ENCODE measurements at places on chromosomes 2 and 18.
A peak's percentile ranks its signal among the peaks of the same experiment; 100 is the strongest.

DNA sequence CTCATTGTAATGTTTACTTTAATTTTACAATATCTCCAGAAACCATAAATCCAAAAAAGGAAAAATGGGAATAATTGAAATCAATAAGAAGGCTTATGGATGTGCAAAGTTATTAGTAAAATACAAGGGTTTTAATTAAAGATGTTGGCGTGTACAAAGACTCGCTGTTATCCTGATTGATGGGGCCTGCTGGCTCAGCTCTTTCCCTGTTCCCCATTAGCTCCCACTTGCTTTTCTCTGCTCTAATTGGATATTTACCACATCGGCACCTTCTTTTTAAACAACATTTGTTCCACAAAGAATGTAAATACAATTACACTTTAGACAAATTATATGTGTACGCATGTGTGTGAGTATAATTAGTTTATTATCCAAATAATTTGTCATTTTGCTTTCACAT, 796.6 kb downstream of the ERBB4 start:
- H3K27me3 ChIP-seq: no peaks in the 10 kb centered on the region
- H3K36me3 ChIP-seq: no peaks in the 10 kb centered on the region
- H3K27ac ChIP-seq: no peak overlapping the region
- no peak overlapping the region for H3K4me3 ChIP-seq
- no peak for DNase-seq
- no peaks in the 10 kb centered on the region for H3K4me1 ChIP-seq

DNA sequence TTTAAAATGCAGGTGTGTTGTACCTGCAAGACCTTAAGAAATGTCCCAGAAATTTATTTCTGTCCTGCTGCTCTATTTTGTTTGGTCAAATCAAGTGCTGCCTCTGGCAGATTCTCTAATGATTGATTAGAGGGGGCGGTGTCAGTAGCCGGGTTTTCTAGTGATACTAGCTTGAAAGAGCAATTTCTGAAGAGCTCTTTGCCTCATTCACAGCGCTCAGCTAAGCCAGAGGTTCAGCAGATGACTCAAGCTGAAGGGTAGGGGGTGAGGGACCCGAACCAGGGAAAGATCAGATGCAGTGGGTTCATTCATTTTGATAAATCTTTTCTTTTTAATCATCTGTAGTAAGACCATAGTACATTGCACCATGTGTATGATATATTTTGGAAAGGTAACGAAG, 15.0 kb downstream of the ZBTB7C start:
- no peak overlapping the region for H3K27ac ChIP-seq
- DNase-seq: no peak
- H3K36me3 ChIP-seq: no peaks in the 10 kb centered on the region
- no peak overlapping the region for H3K4me3 ChIP-seq
- peaks cover 9% of the 10 kb centered on the region for H3K4me1 ChIP-seq

GRCh38 chr18:69956057-69956456, 8.4 kb upstream of the CD226 start:
- no peak overlapping the region for H3K4me3 ChIP-seq
- H3K4me1 ChIP-seq: peaks cover 3% of the 10 kb centered on the region
- no peaks in the 10 kb centered on the region for H3K27me3 ChIP-seq
- no peak overlapping the region for H3K27ac ChIP-seq

- H3K36me3 ChIP-seq: no peaks in the 10 kb centered on the region
- H3K27me3 ChIP-seq: no peaks in the 10 kb centered on the region
- no peak overlapping the region for H3K27ac ChIP-seq
- no peak overlapping the region for H3K4me3 ChIP-seq
- no peak for DNase-seq
Measured at GRCh38 chr2:6443061-6443823, 422.5 kb downstream of the CMPK2 start.

- no peaks in the 10 kb centered on the region for H3K27me3 ChIP-seq
- H3K4me3 ChIP-seq: no peak overlapping the region
- H3K36me3 ChIP-seq: no peaks in the 10 kb centered on the region
- no peak for DNase-seq
- peaks cover 7% of the 10 kb centered on the region for H3K4me1 ChIP-seq
- H3K27ac ChIP-seq: no peak overlapping the region
Measured at GRCh38 chr2:224532441-224532840, 52.7 kb downstream of the CUL3 start.

- no peak overlapping the region for H3K4me3 ChIP-seq
- H3K36me3 ChIP-seq: no peaks in the 10 kb centered on the region
- H3K27me3 ChIP-seq: no peaks in the 10 kb centered on the region
- no peak for DNase-seq
Measured at GRCh38 chr2:238523158-238524110, 96.7 kb downstream of the ASB1 start.

DNA sequence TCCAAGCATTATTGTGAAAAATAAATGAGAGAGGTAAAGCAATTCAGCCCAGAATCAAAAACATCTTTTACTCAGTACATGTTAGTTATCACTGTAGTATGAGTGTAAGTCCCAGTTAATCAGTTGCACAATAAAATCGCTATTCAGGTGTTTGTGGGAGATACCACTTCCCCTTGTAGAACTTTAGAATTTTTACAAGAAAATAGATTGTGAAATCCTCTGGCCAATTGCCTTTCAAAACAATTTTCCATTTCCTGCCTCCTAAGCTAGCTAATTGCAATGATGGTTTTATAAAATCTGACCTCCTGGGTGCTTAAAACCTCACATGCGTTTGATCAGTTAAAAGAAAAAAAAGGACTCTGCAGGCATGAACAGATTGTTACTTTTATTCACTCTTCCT, 332.5 kb downstream of the PID1 start:
- H3K27ac ChIP-seq: no peak overlapping the region
- H3K27me3 ChIP-seq: no peaks in the 10 kb centered on the region
- no peaks in the 10 kb centered on the region for H3K4me1 ChIP-seq
- no peak for DNase-seq
- H3K36me3 ChIP-seq: no peaks in the 10 kb centered on the region

DNA sequence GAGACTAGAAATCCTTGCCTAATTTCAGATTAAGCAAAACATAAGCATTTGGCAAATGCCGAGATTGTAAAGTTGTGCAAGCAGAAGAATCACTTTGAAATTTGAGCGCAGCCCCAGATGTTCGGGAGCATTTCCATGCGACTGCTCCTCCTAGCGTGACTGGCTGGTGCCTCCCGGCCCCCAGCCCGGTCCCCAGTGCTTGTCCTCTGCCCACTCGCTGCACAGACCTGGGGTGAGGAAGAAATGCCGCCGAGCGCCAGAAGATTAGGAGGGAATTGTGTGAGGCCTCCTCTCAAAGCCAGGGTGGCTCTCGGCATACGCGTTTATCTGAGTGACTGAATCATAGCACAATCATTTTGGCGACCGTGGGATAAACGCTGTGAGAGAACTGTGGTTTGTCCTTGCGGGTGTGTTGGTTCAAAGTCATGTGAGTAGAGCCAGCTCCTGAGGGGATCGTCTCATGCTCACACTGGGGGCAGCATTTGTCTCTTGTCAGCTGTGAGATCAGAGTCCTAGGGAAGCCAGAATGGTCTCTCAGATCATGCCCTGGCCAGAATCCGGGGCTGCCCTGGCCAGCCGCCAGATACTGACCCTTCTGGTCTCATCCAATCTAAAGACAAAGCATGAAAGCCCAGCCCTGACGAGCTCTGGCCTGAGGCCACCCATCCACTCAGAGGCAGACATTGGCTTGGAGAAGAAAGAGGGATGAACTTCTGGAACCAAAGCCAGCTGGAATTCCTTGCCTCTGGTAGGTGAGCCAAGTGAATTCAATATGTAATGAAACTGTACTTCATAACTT, 189.3 kb downstream of the SH3RF3 start:
- H3K27ac ChIP-seq: peak overlapping the region; percentile 67
- peak; percentile 43 for DNase-seq
- peak overlapping the region; percentile 60 for H3K4me3 ChIP-seq
- H3K36me3 ChIP-seq: no peaks in the 10 kb centered on the region
- H3K4me1 ChIP-seq: peaks cover 69% of the 10 kb centered on the region

GRCh38 chr2:9700109-9700495, 69.3 kb upstream of the YWHAQ start:
- peaks cover 8% of the 10 kb centered on the region for H3K4me1 ChIP-seq
- no peak overlapping the region for H3K4me3 ChIP-seq
- no peak overlapping the region for H3K27ac ChIP-seq

DNA sequence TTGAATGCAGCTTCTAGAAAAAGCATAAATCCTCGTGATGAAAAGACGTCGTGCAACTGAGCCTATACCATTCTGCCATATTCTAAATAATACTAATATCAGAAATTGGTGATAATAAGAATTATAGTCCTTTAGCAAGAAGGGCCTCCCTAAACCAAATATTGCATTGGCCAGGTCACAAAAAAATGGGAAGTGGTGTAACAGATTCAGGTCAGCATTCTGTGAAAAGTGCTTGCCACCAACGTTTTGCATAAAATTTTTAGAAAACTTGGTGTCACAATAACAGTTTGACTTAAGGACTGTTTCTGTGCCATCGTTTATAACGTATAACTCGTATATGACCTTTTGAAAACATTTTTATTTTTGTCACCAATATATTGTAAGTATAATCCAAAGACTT, 603.6 kb downstream of the CPS1 start:
- DNase-seq: no peak
- H3K4me3 ChIP-seq: no peak overlapping the region
- H3K4me1 ChIP-seq: no peaks in the 10 kb centered on the region
- no peaks in the 10 kb centered on the region for H3K36me3 ChIP-seq

DNA sequence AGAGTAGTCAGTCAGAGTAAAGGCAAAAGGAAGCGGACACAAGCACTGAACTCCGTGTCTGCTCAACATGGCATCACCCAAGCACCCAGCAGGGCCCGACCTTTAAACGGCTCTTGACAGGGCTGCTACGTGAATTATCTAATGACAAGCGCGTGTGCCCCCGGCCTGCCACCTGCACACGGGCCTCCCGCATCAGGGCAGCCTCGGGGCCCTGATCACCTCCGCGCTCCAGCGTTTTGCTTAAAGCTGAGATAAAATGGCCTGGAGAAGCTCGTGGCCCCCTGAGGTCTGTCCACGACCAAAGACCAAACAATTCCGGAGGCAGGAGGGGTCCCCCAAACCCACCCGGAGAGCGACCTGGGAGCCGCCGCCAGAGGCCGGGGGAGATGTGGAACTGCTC, 376 bp downstream of the NDUFA10 start:
- H3K4me1 ChIP-seq: peaks cover 9% of the 10 kb centered on the region
- peak overlapping the region; percentile 100 for H3K4me3 ChIP-seq
- H3K27me3 ChIP-seq: no peaks in the 10 kb centered on the region
- peaks cover 8% of the 10 kb centered on the region for H3K36me3 ChIP-seq

DNA sequence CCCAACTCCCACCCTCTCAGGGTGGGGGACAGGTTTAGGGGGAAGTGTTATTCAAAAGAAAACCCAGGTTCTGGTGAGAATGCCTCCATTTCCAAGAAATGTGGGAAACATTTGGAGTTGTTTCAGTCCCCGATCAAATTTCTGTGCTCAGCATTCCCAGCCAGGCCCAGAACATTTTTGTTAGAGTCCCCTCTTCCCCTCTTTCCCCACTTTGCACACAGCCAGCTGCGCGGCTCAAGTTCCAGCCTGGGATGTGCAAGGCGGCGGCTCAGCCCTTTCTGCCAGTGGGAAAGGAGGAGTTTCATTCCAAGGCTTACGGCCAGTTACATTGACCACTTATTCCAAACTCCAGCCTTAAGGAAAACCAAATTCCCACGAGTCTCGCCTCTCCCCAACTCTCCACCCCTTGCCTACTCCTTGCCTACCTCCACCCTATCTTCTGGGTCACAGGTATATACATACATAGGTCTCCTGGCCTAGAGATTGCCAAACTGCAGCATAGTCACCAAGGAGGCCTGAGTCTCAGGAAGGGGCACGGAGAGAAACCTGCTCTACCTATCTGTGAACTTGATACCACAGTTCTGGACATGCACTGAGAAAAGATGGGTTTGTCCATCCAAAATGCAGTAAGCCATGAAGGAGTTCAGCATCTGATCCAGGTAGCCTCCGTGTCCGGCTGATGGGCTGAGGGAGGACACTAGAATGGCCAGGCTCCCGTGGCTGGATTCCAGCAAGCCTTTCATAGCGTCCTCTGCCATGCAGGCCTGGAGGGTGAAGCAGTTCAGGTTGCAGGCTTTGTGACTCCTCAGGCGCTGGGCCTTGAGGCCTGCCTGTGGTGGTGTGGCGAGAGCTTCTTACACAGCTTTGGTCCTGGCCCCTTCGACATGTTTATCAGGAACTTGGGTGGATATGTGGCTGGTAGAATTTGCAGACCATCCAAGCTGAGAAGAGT, 154.5 kb downstream of the ZFP36L2 start:
- no peaks in the 10 kb centered on the region for H3K36me3 ChIP-seq
- H3K4me3 ChIP-seq: no peak overlapping the region
- H3K27me3 ChIP-seq: no peaks in the 10 kb centered on the region

- no peak for DNase-seq
- no peaks in the 10 kb centered on the region for H3K36me3 ChIP-seq
- no peaks in the 10 kb centered on the region for H3K4me1 ChIP-seq
Measured at GRCh38 chr2:191797500-191797899, 49.4 kb downstream of the CAVIN2 start.

GRCh38 chr2:98730053-98730706, 752 bp downstream of the MGAT4A start:
- peak overlapping the region; percentile 88 for H3K4me3 ChIP-seq
- no peaks in the 10 kb centered on the region for H3K36me3 ChIP-seq
- H3K27ac ChIP-seq: peak overlapping the region; percentile 56
- H3K4me1 ChIP-seq: peaks cover 21% of the 10 kb centered on the region
- DNase-seq: no peak

DNA sequence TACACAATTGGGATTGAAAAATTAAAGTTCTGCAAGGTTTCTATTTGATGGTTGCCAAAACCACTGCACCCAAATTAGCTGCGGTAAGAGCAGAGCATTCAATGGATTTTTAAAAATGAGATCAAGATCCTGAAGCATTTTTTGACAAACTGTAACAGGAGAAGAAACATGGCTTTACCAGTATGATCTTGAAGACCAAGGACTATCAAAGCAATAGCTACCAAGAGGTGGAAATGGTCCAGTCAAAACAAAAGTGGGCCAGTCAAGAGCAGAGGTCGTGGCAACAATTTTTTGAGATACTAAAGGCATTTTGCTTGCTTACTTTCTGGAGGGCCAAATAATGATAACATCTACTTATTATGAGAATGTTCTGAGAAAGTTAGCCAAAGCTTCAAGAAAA, 186.8 kb downstream of the RDH14 start:
- H3K4me3 ChIP-seq: no peak overlapping the region
- no peak overlapping the region for H3K27ac ChIP-seq
- no peak for DNase-seq
- no peaks in the 10 kb centered on the region for H3K36me3 ChIP-seq
- H3K4me1 ChIP-seq: no peaks in the 10 kb centered on the region

GRCh38 chr2:212145121-212145520, 393.5 kb downstream of the ERBB4 start:
- H3K27ac ChIP-seq: peak overlapping the region; percentile 46
- DNase-seq: no peak
- H3K27me3 ChIP-seq: no peaks in the 10 kb centered on the region
- no peaks in the 10 kb centered on the region for H3K36me3 ChIP-seq
- peak overlapping the region; percentile 10 for H3K4me3 ChIP-seq
- H3K4me1 ChIP-seq: peaks cover 9% of the 10 kb centered on the region

GRCh38 chr2:157838442-157839161, 37.5 kb downstream of the ACVR1 start:
- no peaks in the 10 kb centered on the region for H3K27me3 ChIP-seq
- peaks cover 58% of the 10 kb centered on the region for H3K4me1 ChIP-seq
- peak; percentile 7 for DNase-seq
- peak overlapping the region; percentile 78 for H3K27ac ChIP-seq
- peak overlapping the region; percentile 66 for H3K4me3 ChIP-seq

- no peaks in the 10 kb centered on the region for H3K4me1 ChIP-seq
- H3K27me3 ChIP-seq: no peaks in the 10 kb centered on the region
- H3K36me3 ChIP-seq: no peaks in the 10 kb centered on the region
- H3K27ac ChIP-seq: no peak overlapping the region
- no peak for DNase-seq
Measured at GRCh38 chr2:170148161-170148560, 29.8 kb upstream of the MYO3B start.

- no peak for DNase-seq
- H3K36me3 ChIP-seq: no peaks in the 10 kb centered on the region
- no peak overlapping the region for H3K4me3 ChIP-seq
- no peaks in the 10 kb centered on the region for H3K27me3 ChIP-seq
- H3K4me1 ChIP-seq: peaks cover 40% of the 10 kb centered on the region
- H3K27ac ChIP-seq: no peak overlapping the region
Measured at GRCh38 chr2:105866216-105867185, 121.8 kb downstream of the NCK2 start.
